ENCODE measurements at places on chromosomes 4 and X.

- peak; percentile 22 for DNase-seq
Observed at GRCh38 chrX:39826813-39827543, 270.8 kb downstream of the BCOR start.

DNA sequence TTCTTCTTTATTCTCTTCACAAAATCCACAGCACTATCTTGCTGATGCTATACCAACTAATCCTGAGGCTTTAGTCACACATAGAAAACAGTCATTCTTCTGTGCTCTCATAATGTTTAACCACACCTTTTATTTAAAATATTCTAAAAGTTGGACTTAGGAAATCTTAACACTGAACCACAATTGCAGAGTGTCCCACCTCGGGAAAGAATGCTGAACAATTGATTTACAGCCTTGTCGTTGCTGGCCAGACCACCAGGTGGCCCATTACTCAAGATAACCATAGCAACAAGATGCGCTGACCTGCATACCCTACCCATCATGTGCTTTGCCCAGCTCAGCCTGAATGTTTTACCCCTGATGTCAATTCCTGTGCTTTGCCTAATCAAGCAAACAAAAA, 100.8 kb downstream of the ARSJ start:
- no peak for DNase-seq

DNA sequence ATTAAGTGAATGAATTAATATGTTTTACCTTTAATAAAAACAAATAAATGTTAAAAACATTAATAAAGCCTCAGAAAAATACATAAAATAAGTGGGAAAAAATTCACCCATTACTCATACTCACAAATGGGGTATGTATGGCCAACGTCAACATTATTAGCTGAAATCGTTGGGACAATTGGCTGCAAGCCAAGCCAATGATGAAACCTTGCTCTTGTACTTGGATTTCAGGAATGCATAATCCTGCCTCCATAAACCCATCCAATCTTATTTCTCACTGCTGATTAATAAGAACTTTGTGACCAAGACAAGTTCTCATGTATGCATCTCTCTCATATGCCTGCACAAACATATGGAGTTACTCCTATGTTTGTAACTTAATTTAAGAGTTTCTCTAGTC, 35.3 kb upstream of the ADAMTS3 start:
- DNase-seq, result no peak

GRCh38 chr4:128633067-128633466, 176.4 kb upstream of the JADE1 start:
- no peak for DNase-seq

DNA sequence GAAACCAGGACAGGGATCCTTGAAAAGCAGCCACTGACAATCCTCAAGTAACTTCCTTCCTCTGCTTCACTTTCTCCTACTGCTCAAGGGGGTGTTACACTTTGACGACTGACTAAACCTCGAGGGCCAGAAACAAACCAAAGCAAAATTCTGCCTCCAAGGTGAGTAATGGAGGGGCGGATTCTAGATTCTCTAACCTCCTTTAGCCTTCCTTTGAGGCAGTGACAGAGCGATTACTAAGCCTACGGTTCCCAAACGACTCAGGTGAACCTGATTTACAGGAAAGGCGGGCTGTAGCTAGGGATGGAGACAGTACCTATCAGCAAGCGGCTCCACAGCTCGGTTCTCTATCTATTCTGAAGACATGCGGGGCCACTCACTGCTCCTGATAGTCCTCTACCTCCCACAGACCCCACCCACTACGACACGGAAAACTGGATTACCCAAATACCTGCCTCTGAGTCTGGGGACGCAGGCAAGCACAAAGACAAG, 487 bp downstream of the TBCK start:
- no peak for DNase-seq

- DNase-seq, result no peak
Observed at GRCh38 chrX:95678679-95679078, 1006.0 kb upstream of the DIAPH2 start.

GRCh38 chr4:78059524-78059889, 2.4 kb downstream of the FRAS1 start:
- peak; percentile 83 for DNase-seq

DNA sequence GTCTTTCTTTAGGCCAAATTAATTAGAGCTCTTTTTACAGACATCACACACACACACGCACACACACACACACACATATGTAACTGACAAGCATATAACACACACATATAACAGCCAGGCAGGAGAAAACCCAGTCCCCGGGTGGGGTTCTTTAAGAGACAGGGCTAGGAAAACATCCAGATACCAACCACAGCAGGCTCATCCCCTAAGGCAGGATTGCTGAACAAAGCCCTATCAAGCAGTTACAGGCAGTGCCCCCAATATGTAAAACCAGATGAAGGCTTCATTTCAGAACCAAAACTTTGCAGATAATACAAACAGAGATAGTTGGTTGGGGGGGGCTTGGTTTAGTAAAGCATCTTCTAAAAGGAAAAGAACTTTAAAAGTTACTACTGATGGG, 18.0 kb upstream of the FAM47E start:
- no peak for DNase-seq

- no peak for DNase-seq
Observed at GRCh38 chr4:115058533-115058932, 54.9 kb downstream of the NDST4 start.

DNA sequence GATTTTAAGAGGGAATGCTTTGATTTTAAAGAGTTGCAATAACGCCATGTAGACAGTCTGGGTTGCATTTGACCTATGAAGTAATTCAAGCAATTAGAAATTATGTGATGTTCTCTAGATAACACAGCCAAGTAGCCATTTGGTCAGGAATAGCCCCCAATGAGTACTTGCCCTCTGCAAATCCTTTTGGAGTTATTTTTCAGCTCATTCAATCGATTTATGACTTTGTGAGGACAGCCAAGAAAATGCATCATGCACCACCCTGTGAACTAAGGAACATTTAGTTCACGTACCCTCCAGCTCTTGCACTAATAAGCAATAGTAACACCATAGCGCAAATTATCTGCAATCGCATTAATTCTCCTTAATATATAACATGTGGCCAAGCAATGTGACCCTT, 552.6 kb upstream of the INTU start:
- DNase-seq, result no peak

DNA sequence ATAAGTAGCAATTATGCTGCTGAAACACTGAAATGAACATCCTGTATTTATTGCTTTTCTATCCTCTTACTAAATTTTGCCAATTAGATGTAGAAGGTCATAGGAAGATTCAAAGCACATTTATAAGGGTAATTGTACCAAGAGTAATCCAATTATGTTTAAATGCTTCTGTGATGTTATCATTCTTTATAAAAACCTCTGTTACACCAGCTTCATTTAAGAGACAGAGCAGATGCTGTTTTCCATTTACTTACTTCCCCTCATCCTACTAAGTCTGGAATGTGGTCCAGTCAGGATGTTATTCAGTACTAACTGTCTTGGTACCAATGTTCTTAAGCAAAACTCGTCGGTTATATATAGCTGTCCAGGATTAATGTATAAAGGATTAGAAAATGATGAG, 539.6 kb downstream of the PDHA2 start:
- no peak for DNase-seq

GRCh38 chr4:169070071-169070894, 60.2 kb upstream of the CBR4 start:
- DNase-seq, result no peak

DNA sequence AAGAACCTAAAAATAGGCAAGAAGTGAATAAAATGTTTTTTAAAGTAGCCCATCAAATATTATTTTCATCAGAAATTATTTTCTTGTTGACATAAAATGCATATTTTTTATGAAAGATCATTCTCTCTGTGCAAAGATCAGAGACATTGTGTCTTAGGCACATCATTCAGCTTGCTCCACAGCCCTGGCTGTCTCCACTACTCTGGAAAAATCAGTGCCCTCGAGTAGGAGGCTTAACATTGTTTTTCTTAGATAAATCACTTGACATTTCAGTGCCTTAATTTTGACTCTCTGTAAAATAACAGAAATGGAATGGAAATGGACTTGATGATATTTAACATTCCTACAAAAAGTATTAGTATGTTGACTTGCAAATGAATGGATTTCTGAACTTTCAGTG, 77.9 kb downstream of the FAT4 start:
- no peak for DNase-seq

DNA sequence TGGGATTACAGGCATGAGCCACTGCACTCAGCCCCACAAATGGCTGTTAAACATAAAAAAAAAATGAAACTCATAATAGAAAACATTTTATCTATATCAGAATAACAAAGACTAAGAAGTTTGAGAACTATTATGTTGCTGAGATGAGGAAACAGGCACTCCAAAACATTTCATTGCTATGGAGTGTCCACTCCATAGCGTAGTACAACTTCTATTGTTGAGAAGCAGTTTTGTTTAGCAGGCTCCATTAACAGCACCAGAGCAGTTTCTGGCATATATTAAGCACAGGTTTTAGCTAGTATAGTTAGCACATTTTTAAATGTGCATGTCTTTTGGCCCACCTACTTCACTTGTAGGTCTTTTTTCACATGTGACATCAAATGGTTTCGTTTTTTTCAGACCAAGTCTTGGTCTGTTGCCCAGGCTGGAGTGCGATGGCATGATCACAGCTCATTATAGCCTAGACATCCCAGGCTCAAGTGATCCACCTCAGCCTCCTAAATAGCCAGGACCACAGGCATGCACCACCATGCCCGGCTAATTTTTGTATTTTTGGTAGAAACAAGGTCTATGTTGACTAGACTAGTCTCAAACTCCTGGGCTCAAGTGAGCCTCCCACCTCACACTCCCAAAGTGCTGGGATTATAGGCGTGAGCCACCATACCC, 5.8 kb downstream of the HMGB2 start:
- DNase-seq, result no peak

DNA sequence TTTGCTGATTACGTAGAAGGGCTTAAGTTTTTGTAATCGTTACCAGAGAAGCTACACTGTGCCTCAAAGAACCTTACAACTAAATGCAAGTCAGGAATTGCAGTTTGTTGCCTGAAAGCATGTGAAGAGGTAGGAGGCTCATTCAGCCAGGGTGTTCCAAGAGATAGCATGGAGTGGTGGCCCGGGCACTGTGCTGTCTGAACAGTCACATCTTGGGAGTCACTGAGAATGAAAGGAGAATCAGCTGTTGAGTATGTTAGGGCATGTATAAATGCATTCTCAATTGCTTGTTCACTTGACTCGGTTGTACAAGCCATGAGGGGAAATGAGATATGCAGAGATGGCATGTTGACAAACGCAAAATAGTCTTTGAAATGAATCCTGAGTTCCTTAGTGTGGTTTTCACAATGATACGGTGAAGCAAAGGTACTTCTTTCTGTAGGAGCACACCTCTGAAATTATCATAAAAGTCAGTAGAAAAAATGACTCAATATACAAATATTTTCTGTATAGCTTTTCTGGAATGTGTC, 161.0 kb downstream of the DCTD start:
- no peak for DNase-seq

GRCh38 chr4:16521156-16521915, 295.1 kb upstream of the TAPT1 start:
- no peak for DNase-seq

DNA sequence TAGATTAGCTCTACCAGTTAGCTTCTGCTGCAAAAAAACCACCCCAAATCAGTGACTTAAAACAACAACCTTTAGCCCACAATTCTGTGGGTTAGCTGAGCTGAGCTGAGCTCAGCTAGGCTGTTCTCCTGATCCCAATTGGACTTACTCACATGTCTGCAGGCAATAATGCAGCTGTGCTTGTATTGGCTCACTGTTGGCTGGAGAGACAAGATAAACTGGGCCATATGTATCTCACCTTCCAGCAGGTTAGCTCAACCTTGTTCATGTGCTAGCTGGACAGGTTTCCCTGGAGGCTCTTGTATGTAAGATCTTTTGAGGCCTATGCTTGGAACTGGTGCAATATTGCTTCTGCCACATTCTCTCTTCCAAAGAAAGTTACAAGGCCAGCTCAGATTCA, 261.5 kb upstream of the ADGRL3 start:
- no peak for DNase-seq

DNA sequence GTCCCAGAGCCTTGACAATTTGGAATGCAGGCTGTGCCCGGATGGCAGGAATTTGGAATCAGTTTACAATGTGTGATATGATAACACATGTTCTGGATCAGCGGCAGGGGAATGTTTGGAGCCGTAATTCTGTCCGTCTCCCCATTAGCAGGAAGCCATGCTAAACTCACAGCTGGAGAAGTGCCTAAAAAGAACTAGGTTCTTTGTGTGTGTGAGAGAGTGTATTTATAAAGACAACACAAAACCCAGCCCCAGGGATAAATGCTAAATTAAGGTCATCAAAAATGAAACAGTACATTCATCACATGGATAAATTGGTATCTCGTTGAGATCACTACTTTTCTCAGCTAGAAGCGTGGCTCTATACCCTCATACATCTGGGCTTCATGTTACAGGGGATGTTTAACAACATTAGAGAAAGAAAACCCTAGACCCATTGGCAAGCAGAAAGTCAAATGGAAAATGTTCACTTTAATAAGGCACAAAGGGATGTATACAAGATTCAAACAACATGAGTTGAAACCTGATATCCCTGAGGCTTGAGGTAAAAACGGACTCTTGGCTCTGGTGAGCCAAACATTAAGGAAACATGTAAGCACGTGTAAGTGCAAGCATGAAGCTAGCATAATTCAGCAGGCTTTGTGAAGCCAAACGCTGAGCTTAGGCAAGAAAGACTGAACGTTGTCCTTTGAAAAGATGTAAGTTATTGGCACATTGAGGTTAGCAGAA, 18.0 kb upstream of the TMEM131L start:
- no peak for DNase-seq

- no peak for DNase-seq
Observed at GRCh38 chr4:15868826-15869413, 69.6 kb downstream of the FGFBP1 start.

GRCh38 chr4:24674279-24674678, 89.9 kb upstream of the DHX15 start:
- no peak for DNase-seq

- DNase-seq, result no peak
Observed at GRCh38 chr4:90982813-90983212, 855.6 kb downstream of the CCSER1 start.

DNA sequence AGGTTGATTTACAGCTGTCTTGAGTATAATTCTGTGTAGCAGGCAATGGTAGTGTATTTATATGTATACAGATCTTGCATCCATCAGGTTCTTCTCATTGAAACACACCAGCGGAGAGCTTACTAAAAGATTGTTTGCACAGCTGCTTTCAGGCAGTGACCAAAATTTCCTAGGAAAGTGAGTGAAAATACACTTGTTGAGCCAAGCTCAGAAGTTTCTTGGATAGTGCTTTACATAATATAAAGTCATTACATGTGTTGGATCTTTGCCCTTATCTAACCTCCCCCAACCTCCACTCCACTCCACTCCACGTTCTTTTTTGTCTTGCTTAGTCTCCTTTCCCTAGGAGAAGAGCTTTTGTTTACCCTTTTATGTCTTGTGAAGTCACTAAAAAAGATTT, 34.1 kb downstream of the CNKSR2 start:
- DNase-seq, result no peak

DNA sequence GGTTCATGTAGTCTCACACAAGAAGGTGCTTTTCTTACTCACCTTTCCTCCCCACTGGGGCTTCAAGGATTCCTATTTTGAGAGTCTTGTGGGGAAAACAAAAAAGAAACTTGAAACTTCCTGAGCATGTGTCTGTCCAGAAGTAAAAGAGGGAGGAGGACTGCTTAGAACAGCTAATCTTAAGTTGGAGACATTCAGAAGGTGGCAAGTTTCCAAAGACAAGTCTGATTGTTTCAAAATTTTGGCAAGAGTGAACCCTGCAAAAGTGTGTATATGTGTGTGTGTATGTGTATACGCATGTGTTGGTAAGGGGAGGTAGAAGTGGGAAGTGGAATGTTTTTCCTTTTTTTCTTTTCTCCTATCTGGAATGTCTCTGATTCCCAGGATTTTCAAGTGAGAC, 189.0 kb upstream of the FRMPD4 start:
- no peak for DNase-seq

All from NCI-H1694 treated with DMSO at 0.1 percent for 48 hours (cell line).